H7 (cell line): ENCODE measurements at places on chromosomes 16 and 17.

GRCh38 chr16:47713225-47713595 is 252.1 kb downstream of the PHKB start:
- DNase-seq: no peak

DNA sequence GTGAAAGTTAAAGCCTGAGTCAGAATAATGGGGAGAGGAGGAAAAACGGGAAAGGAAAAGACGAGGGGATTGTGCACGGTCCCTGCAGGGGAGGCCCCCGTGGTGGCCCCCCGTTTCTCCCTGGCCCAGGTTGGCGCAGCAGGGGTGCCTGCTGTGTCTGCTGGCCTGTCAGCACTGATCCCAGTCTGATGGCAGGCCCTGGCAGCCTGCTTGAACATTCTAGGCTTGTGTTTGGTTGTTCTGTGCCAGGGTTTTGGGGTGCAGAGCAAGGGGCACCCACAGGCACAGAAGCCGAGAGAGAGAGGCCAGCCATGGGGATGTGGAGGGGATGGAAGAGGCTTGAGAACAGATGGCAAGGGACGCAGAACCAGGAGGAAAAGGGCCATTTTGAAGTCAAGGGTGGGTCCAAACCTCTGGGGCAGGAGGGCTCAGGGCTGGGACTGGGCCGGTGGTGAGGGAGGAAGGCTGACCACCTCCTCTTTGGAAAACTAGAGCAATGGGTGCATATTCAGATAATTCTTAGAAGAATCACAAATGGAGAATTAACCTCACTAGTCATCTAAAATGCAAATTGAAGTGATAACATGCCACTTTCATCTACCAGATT is 35.9 kb downstream of the TBX4 start:
- DNase-seq: peak; percentile 19

DNA sequence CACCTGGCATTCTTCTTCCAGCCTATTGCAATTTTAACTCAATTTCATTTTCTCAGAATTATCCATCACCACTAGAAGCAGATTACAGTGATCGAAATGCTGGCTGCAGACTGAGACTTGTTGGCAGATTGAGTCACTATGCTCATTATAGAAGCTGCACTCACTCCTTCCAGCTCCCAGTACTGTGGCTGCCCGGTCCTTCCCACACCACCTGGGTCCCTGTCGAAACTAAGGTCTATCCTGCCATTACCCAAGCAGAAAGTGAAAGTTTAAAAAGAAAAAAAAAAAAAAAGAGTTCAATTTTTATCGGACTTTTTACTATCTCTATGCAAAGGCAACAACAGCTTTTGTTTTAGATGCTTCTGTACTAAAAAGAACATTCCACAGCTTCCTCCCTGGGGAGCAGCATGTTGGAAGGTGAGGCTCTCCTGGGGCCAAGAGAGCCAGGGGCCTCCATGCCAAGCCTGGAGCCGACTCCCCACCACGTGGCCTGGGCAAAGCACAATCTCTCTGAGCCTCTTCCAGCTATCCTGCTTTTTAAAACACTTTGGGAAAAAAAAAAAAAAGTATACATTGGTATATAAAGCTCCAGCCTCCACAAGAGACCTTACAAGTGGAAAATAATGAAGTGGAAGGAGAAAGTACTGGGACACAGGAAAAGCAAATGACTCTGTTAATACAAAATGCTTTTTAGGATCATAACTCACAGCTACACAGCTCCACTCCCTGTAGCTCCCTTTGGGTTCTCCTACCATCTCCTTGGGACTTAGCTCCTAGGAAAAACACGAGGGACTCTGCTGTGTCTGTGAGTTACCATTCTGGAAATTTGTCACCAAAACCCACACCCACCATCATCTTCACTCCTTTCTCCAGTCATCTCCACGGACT is 77.8 kb downstream of the USP31 start:
- no peak for DNase-seq

DNA sequence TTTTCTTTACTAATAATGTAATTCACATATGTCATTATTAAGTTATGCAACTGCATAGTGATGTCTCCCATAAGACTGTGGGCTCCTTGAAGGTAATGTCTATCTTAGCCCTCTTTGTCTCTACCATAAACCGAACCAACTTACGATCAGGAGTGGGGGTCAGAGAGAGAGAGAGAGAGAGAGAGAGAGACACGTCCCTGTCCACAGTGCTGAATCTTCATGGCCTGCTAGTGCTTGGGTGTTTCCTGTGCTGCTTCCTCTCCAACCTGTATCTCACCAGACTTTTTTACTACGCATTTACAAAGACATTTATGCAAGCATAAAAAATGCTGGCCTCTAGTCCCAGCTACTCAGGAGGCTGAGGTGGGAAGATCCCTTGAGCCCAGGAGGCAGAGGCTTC is 52.2 kb upstream of the HAPSTR1 start:
- DNase-seq: no peak

DNA sequence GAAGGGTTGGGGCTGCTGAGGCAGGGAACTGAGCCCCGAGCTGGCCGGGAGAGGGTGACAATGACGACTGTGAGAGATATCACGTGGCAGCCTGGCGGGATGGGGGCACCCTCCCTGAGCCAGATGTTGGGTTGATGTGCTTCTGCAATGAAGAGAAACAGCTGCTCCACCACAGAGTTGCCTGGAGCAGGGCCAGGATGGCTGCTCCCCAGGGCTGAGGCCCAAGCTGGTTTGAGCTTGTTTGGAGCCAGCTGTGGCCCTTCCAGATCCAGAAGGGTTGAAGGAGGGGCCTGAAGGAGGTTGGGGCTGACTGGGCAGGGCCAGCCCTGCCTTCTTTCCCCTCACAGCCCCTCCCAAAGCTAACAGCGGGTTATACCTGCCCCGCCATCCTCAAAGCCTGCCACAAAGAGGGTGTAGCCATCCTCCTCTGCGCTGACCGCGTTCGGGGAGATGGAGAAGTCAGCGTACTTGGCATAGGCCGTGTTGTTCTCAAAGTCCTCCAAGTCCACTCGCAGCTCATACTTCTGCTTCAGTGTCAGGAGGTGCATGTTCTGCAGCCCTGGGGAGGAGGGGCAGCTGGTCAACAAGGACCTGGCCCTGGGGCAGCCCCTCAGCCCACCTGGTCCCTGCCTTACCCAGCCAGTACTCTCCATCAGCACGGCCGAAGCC is 2.1 kb downstream of the MFAP4 start:
- DNase-seq: peak; percentile 63
